ENCODE measurements at places on chromosomes 3 and 15.

- no peak for DNase-seq
- no peak overlapping the region for H3K4me3 ChIP-seq
- H3K27me3 ChIP-seq: no peaks in the 10 kb centered on the region
- no peaks in the 10 kb centered on the region for H3K36me3 ChIP-seq
Observed at GRCh38 chr3:41701191-41701698, 260.7 kb downstream of the ULK4 start.

- peaks cover 12% of the 10 kb centered on the region for H3K4me1 ChIP-seq
- H3K27ac ChIP-seq: no peak overlapping the region
- H3K27me3 ChIP-seq: no peaks in the 10 kb centered on the region
- DNase-seq: no peak
- no peak overlapping the region for H3K4me3 ChIP-seq
Observed at GRCh38 chr15:63896336-63897115, 62.8 kb upstream of the HERC1 start.

GRCh38 chr15:73637527-73637926 is 4.3 kb upstream of the NPTN start:
- H3K36me3 ChIP-seq: no peaks in the 10 kb centered on the region
- H3K27me3 ChIP-seq: no peaks in the 10 kb centered on the region
- no peak for DNase-seq
- no peak overlapping the region for H3K27ac ChIP-seq

GRCh38 chr3:64265646-64266045 is 40.4 kb upstream of the PRICKLE2 start:
- no peak for DNase-seq
- peak overlapping the region; percentile 21 for H3K4me3 ChIP-seq
- H3K4me1 ChIP-seq: peaks cover 22% of the 10 kb centered on the region
- H3K27me3 ChIP-seq: no peaks in the 10 kb centered on the region
- peak overlapping the region; percentile 19 for H3K27ac ChIP-seq
- no peaks in the 10 kb centered on the region for H3K36me3 ChIP-seq

GRCh38 chr15:71757741-71758530 is 52.4 kb upstream of the NR2E3 start:
- no peak for DNase-seq
- H3K27ac ChIP-seq: no peak overlapping the region
- H3K36me3 ChIP-seq: no peaks in the 10 kb centered on the region
- no peaks in the 10 kb centered on the region for H3K27me3 ChIP-seq

- no peak overlapping the region for H3K4me3 ChIP-seq
- H3K4me1 ChIP-seq: no peaks in the 10 kb centered on the region
- no peaks in the 10 kb centered on the region for H3K27me3 ChIP-seq
- H3K36me3 ChIP-seq: no peaks in the 10 kb centered on the region
- H3K27ac ChIP-seq: no peak overlapping the region
Observed at GRCh38 chr3:183298701-183299153, 45.7 kb downstream of the B3GNT5 start.

- H3K4me1 ChIP-seq: no peaks in the 10 kb centered on the region
- H3K4me3 ChIP-seq: no peak overlapping the region
- no peak for DNase-seq
Observed at GRCh38 chr3:128390867-128391266, 75.8 kb downstream of the DNAJB8 start.

DNA sequence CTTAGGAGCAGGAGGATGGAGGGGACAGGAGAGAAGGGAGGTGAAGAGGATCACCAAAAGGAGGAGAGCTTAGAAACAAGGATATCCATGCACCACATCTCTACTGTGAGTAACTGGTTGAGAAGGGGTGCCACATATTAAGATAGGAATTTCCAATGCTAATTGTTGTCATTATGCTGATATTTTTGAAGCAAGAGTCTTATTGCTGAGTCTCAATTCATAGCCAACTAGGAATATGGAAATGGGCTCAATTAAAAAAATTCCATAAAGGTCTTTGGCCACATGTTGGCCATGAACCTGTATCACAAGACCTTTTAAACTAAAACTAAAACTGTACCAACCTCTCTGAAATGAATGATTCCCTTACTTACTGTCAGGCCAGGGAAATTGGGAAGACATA is 642.6 kb downstream of the MAGI1 start:
- DNase-seq: no peak
- no peaks in the 10 kb centered on the region for H3K27me3 ChIP-seq
- H3K27ac ChIP-seq: no peak overlapping the region
- no peak overlapping the region for H3K4me3 ChIP-seq

- no peaks in the 10 kb centered on the region for H3K36me3 ChIP-seq
- no peaks in the 10 kb centered on the region for H3K27me3 ChIP-seq
- no peak for DNase-seq
- no peak overlapping the region for H3K4me3 ChIP-seq
Observed at GRCh38 chr3:63582943-63583500, 69.5 kb upstream of the SNTN start.

- no peak overlapping the region for H3K4me3 ChIP-seq
- no peaks in the 10 kb centered on the region for H3K4me1 ChIP-seq
- H3K36me3 ChIP-seq: no peaks in the 10 kb centered on the region
- DNase-seq: no peak
- no peaks in the 10 kb centered on the region for H3K27me3 ChIP-seq
- H3K27ac ChIP-seq: no peak overlapping the region
Observed at GRCh38 chr15:90790561-90790960, 73.4 kb downstream of the BLM start.

GRCh38 chr15:88342666-88343065 is 86.1 kb upstream of the NTRK3 start:
- no peak overlapping the region for H3K4me3 ChIP-seq
- no peak overlapping the region for H3K27ac ChIP-seq
- DNase-seq: no peak
- H3K4me1 ChIP-seq: no peaks in the 10 kb centered on the region
- no peaks in the 10 kb centered on the region for H3K27me3 ChIP-seq
- H3K36me3 ChIP-seq: no peaks in the 10 kb centered on the region

GRCh38 chr3:80408030-80408721 is 640.4 kb upstream of the ROBO1 start:
- no peaks in the 10 kb centered on the region for H3K36me3 ChIP-seq
- H3K4me3 ChIP-seq: no peak overlapping the region
- H3K27me3 ChIP-seq: no peaks in the 10 kb centered on the region
- no peaks in the 10 kb centered on the region for H3K4me1 ChIP-seq
- no peak for DNase-seq

DNA sequence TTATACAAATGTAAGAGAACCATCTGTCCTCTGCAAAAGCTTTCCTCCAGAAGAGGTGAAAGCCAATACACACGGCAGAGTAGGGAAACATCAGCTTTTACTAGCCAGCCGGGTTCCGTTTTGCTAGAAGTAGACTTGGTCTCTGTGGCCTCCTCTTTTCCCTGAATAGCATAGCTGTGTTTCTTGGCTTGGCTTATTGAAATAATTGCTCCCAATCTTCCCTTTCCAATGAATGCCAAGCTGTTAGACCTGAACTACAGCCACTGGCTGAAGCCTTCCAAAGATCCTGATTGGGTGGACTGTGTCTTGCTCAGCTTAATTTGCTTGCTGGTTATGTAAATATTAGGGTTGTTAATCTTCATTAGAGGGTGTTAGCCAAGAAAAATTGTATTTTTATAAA is 157.8 kb upstream of the ROPN1 start:
- DNase-seq: no peak
- H3K27me3 ChIP-seq: no peaks in the 10 kb centered on the region

GRCh38 chr3:184549796-184550577 is 11.6 kb upstream of the EPHB3 start:
- H3K4me1 ChIP-seq: no peaks in the 10 kb centered on the region
- no peak for DNase-seq
- no peak overlapping the region for H3K27ac ChIP-seq
- H3K36me3 ChIP-seq: no peaks in the 10 kb centered on the region
- no peak overlapping the region for H3K4me3 ChIP-seq

- H3K27me3 ChIP-seq: no peaks in the 10 kb centered on the region
- no peak for DNase-seq
- H3K36me3 ChIP-seq: no peaks in the 10 kb centered on the region
- no peak overlapping the region for H3K4me3 ChIP-seq
- no peak overlapping the region for H3K27ac ChIP-seq
- H3K4me1 ChIP-seq: peaks cover 2% of the 10 kb centered on the region
Observed at GRCh38 chr3:38038447-38038911, 529 bp upstream of the DLEC1 start.

GRCh38 chr3:180571831-180572598 is 29.9 kb upstream of the TTC14 start:
- DNase-seq: no peak
- no peaks in the 10 kb centered on the region for H3K27me3 ChIP-seq
- H3K36me3 ChIP-seq: no peaks in the 10 kb centered on the region
- H3K4me3 ChIP-seq: no peak overlapping the region
- H3K4me1 ChIP-seq: no peaks in the 10 kb centered on the region
- H3K27ac ChIP-seq: no peak overlapping the region

DNA sequence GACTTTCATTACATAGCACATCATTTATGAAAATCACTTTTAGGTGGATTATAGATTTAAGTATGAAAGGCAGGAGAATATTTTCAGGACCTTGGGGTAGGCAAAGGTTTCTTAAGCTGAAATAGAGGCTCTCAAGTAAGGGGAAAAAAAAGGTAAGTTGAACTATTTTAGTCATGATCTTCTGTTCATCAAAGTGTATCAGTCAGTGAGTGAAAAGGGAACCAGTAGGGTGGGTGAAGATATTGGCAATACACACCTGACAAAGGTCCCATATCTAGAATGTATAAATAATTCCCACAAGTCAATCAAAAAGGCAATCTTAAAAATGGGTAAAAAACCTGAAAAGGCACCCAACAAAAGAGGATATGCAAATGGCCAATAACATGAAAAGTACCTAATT is 218.6 kb downstream of the KLF13 start:
- H3K4me1 ChIP-seq: no peaks in the 10 kb centered on the region
- H3K27me3 ChIP-seq: no peaks in the 10 kb centered on the region
- no peaks in the 10 kb centered on the region for H3K36me3 ChIP-seq
- H3K27ac ChIP-seq: no peak overlapping the region
- no peak overlapping the region for H3K4me3 ChIP-seq
- DNase-seq: no peak
